ENCODE measurements at places on chromosomes 6 and 20.

DNA sequence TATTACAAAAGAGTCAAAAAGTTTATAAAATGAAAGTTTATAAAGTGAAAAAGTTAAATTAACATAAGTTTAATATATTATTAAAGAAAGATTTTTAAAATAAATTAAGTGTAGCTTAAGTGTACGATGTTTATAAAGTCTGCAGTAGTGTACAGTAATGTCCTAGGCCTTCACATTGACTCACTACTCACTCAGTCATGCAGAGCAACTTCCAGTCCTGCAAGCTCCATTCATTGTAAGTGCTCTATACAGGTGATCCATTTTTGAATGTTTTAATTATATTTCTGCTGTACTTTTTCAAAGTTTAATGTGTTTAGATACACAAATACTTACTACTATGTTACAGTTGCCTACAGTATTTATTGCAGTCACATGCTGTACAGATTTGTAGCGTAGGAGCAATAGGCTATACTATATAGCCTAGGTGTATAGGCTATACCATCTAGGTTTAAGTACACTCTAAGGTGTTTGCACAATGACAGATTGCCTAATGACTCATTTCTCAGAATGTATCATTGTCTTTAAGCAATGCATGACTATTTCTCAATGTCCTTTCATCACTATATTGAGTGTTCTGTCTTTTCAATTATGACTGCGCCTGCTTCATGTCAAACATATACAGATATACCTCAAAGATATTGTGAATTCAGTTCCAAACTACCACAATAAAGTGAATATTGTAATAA is 1110.3 kb upstream of the MAP3K7 start:
- DNase-seq = no peak

DNA sequence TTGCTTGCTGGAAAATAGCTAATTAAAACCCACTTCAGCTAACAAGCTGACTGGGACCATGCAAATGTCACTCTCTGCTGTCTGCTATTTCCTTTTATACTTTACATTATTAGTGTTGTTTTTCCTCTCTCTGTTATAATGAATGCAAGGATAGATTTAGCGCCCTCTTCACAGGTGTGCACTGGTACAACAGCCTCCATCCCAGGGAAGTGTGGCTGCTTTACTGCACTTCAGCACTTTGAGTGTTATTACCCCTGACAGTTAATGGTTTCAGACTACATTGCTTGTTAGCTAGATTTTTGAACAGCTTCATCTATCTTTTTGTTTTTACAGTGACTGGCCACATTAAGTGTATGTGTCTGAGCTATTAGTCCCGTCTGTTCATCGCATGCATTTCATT is 405.7 kb downstream of the RNF144B start:
- DNase-seq = no peak

GRCh38 chr6:90329386-90330077 is 32.9 kb upstream of the BACH2 start:
- DNase-seq = no peak

GRCh38 chr6:137112067-137112355 is 61.4 kb downstream of the IL22RA2 start:
- no peak for DNase-seq

GRCh38 chr6:136539967-136540652 is 10.1 kb downstream of the MAP7 start:
- no peak for DNase-seq

GRCh38 chr20:20489648-20490341 is 121.9 kb downstream of the INSM1 start:
- no peak for DNase-seq

- DNase-seq = no peak
Observed at GRCh38 chr6:121688974-121689373, 253.5 kb downstream of the GJA1 start.

GRCh38 chr6:26161322-26161721 is 74.1 kb downstream of the HFE start:
- DNase-seq = no peak

- peak; percentile 92 for DNase-seq
Observed at GRCh38 chr20:47663354-47664067, 121.8 kb downstream of the SULF2 start.

GRCh38 chr6:1540864-1541521 is 68.7 kb upstream of the FOXC1 start:
- DNase-seq = no peak

- DNase-seq = no peak
Observed at GRCh38 chr6:5151955-5152401, 66.8 kb downstream of the PPP1R3G start.

GRCh38 chr20:23145281-23145700 is 59.2 kb upstream of the CD93 start:
- no peak for DNase-seq

DNA sequence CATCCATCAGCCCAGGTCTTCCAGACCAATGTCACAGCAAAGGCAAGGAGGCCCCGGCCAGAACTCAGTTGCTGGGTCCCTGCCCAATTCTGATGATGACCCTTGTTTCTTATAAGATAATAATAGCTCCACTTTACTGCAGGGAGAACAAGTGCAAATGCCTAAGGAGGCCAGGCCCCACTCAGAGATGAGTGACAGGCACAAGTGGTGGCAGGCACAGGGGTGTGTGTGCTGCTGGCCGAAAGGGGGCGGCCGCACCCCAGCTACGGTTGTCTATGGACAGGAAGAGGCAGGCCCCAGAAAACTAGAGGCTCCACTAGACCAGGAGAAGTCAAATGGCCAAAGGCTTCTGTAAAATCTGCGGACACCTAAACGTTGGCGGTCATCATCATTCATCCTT is 28.6 kb downstream of the GNAS-AS1 start:
- DNase-seq = no peak

GRCh38 chr6:133854364-133855275 is 34.3 kb upstream of the TCF21 start:
- DNase-seq = peak; percentile 66

GRCh38 chr6:29510746-29511300 is 23.1 kb upstream of the MAS1L start:
- peak; percentile 21 for DNase-seq

GRCh38 chr6:37535428-37535758 is 35.7 kb upstream of the CCDC167 start:
- no peak for DNase-seq

DNA sequence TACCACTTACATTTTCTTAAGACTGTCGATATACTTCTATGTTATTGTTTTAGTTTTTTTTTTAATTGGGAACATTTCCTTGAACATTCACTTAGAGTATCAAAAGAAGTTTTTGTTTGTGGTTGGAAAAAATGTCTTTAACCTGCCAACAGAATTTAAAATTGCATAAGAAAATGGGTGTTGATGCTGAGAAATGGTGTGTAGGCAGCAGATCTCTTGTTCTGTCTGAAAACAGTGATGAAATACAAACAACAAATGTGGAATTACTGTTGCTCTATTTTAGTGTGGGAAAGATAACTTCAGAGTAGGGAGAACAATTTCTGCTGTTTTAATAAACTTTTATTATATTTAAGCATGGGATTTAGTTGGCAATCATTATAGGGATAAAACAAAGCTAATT is 293.5 kb downstream of the CDKAL1 start:
- DNase-seq = no peak

- DNase-seq = no peak
Observed at GRCh38 chr6:85127696-85128243, 322.1 kb upstream of the NT5E start.

GRCh38 chr6:14470101-14470500 is 352.5 kb downstream of the CD83 start:
- no peak for DNase-seq

- DNase-seq = no peak
Observed at GRCh38 chr6:33896391-33897188, 92.8 kb upstream of the MLN start.

- no peak for DNase-seq
Observed at GRCh38 chr20:48298851-48299484, 513.7 kb upstream of the SULF2 start.

- no peak for DNase-seq
Observed at GRCh38 chr20:21047981-21048380, 58.2 kb downstream of the LINC00237 start.

GRCh38 chr6:158969148-158969547 is 30.9 kb downstream of the RSPH3 start:
- no peak for DNase-seq

DNA sequence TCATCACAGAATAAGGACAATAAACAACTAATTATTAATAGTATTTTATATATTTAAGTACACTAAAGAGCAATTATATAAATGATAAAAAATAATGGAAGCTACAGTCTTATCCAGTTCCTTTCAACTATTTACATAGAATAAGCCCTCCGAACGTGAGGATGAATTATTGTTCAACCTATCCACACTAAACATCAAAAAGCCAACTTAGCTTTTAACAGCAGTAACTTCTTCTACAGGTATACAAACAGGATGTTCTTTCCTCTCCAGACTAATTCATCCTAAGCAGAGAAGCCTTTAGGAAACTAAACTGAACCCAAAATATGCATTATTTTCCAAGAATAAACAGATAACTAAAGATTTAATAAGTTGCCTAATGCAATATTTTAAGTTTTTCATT is 2.3 kb downstream of the FKBP5 start:
- no peak for DNase-seq

DNA sequence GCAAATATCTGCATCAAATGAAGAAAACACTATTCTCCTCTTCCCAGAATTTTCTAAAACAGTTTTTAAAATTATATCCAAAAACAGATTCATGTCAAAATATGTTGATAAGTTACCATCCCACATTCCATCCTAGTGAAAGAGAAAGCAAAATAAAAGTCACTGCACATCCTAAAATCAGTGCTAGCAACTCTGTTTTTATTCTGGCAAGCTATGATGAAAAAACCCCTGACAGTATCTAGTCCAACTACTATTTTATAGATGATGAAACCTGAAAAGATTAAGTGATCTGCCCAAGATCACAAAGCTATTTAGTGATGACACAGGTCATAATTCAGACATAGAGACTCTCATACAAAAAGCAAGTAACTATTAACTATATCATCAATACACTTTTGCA is 190.3 kb upstream of the SHLD1 start:
- no peak for DNase-seq

DNA sequence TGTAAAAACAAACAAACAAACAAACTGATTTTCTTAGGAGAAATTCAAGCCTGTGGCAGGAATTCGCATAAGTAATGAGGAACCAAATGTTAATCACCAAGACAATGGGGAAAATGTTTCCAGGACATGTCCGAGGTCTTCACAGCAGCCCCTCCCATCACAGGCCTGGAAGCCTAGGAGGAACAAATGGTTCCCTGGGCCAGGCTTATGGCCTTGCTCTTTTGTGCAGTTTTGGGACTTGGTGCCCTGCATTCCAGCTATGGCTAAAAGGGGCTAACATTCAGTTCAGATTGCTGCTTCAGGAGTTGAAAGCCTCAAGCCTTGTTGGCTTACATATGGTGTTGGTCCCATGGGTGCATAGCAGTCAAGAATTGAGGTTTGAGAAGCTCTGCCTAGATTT is 1372.7 kb upstream of the CITED2 start:
- DNase-seq = no peak

DNA sequence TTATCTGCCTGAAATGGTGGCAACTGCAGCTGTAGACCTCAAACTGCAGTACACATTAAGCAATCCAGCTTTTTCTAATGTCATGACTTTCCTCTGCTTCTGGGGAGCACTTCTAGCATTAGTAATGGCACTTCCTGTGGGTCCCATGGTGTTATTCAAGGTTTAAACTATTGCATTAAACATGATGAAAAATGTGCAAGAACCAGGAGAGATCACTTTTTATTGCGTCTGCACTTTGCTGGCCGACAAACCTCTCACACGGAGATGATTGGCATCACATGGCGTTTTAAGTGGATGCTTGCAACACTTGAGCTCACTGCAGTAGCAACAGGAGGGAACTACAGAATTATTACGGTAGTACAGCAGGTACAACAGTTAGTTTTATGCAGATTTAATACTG is 148.4 kb downstream of the HIVEP2 start:
- no peak for DNase-seq

DNA sequence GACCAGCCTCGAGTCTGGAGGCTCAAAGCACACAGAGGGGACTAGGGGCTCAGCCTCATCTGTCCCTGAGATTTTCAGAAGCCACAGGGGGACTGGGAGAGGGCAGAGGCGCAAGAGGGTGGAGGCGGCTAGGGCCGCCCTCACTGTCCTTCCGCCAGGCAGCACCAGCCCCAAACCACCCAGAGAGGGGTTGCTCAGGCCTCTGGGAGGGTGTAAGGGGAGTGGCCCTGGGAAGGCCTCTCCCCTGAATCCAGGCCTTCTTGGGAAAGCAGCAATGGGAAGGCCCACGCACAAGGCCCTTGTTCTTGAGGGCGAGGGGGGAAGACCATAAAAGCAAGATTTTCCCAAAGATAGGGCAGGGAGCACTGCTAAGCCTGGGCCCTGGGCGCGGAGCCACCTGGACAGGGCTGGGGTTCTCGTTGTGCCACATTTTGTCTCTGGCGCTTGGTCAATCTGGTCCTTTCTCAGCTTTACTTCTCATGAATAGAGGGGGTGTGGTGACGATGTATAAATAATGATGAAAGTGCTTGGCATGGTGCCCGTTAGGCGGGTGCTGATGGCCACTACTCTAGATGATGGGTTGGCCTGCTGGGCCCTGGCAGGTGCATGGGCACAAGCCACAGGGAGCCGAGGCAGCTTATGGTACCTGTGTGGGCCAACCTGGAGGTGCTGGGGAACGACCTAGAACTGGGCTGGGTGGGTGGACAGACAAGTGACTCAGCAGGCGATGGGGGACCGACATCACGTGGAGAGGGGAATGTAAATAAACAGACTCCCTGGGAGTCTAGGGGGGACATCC is 4.8 kb downstream of the SAMD10 start:
- peak; percentile 46 for DNase-seq

GRCh38 chr20:8633366-8633765 is 435.5 kb upstream of the PLCB4 start:
- DNase-seq = no peak

DNA sequence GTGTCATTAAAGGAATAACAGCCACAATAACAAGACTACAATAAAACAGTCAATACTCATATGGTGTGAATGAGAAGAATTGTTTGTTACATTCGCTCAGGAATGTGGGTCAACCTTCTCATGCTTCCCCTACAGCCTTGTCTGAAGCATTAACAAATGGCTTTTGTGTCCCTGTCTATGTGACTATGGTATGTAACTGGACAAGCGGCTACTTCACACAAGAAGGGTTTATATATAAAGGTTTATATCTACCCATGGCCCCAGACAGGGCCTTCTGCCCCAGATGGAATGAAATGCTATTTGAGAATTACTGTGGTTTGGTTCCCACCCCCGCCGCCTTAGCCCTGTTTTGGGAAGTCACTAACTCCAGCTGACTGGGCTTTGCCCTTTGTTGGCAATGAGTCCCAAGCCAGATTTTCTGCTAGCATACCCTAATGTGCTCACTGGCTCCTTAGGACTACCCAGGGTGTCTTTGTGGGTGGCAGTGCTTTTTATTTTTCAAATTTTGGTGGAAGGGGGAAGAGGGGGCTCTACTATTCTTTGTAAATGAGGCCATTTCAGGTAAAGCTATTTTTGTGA is 39.4 kb downstream of the TFAP2A start:
- no peak for DNase-seq

DNA sequence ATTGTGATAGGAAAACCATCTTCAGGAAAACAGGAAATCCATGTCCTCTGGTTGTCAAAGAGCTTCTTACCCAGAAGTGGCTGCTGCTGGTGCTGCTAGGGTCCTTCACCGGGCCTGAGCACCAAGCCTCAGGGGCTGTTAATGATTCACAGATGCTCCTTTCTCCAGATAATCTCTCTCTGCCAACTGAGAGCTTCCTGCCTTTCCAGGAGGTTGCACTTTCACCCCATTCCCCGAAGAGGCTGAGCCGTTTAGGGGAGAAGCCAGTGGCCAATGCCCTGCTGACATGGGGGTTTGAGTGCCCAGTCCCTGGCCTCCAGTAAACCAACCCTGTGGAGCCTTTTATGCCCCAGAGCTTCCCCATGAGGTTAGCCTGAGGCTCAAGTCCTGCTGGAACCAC is 122.4 kb downstream of the CBLN4 start:
- DNase-seq = no peak
